ENCODE measurements at places on chromosomes 2 and 18.

DNA sequence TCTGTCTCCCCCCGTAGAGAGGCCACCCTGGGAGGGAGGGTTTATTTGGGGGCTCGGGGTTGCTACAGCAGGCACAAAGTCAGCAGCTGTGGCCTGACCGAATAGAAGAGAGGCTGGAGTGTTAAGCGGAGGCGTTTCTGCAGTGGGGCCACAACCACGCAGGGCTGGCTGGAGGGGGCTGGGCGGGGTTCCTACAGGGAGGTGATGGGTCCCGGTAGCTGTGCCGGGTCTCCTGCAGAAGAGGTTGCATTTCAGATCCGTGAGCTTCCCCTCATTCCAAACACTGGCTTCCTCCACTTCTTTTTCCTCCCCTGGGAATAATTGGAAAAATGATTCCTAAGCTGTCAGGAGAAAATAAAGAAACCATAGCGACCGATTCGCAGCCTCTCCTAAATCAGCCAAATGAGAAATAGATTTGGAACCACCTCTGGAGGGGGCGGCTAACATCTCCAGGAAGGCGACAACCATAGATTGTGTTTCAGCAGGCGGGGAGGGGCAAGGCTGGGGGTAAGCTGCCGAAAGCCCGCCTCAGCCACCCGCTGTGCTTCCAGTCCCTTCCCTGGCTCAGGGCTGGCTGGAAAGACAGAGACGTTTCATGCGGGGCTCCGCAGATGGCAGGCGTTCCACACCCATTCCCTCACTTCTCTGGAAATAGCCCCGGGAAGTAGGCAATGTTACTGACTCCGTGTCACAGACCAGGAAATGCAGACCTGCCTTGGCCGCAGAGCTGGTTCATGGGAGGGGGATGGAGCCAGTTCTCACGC lies 85.6 kb upstream of the TAF1B start:
- peaks cover 70% of the 10 kb centered on the region for H3K27me3 ChIP-seq
- H3K27ac ChIP-seq, result no peak overlapping the region
- H3K4me1 ChIP-seq, result peaks cover 25% of the 10 kb centered on the region
- no peaks in the 10 kb centered on the region for H3K36me3 ChIP-seq
- no peak for DNase-seq

DNA sequence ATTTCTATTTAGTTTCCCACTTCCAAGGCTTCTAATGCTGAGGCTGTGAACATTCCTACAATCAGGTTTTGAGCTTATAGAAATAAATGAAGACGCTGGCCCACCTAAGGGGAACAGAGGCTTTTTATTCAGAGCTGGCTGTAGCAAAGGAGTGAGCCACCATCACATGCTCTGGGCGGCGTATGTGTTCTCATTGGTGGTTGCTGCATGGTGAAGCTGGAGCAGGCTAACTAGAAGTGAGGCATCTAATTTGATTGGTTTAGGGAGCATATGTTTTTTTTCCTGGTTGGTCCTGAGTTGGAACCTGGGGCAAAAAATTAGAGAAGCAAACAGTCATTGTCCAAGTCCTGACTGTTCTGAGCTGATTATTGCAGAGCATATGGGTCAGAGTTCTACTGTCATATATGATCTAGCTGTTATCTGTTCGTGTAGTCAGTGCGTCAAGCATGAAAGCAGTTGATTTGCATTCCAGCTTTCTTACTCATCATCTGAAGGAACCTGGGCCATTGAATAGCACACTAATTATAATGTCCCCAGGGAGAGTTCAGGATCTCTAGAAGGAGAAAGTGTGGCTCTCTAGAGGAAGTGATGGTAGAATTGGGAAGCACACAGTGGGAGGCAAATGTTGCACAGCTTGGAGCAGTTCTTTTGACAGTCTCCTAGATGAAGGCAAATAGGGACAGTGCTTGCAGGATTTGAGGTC lies 279.6 kb downstream of the PARD3B start:
- no peak overlapping the region for H3K4me3 ChIP-seq
- no peak overlapping the region for H3K27ac ChIP-seq
- no peaks in the 10 kb centered on the region for H3K36me3 ChIP-seq
- H3K4me1 ChIP-seq, result no peaks in the 10 kb centered on the region
- H3K27me3 ChIP-seq, result no peaks in the 10 kb centered on the region

- DNase-seq, result no peak
- H3K36me3 ChIP-seq, result peaks cover 28% of the 10 kb centered on the region
- H3K4me3 ChIP-seq, result no peak overlapping the region
- H3K27ac ChIP-seq, result no peak overlapping the region
- H3K27me3 ChIP-seq, result no peaks in the 10 kb centered on the region
These were observed 15.8 kb downstream of the ERLEC1 start for GRCh38 chr2:53802617-53803151.

DNA sequence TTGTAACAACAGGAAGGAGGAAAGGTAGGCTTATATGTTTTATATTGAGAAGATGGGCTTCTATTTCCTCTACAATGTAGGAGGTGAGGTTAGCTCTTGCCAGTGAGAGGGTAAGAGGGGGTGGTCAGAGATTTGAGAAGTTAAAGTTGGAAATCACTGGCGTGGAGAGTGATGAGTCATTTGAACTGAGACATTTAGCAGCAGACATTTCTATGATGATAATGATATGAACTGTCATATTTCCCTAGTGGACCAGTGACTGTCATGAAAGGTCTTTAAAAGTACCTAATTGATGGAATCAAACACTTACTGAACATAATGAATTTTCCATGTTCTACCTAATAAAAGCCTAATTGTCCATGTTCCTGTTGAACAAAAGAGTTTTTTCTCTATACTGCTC lies 126.1 kb downstream of the FAM161A start:
- no peak for DNase-seq
- no peak overlapping the region for H3K4me3 ChIP-seq
- peaks cover 9% of the 10 kb centered on the region for H3K27me3 ChIP-seq
- no peak overlapping the region for H3K27ac ChIP-seq

- H3K4me1 ChIP-seq, result no peaks in the 10 kb centered on the region
- H3K27ac ChIP-seq, result no peak overlapping the region
- peak; percentile 14 for DNase-seq
- no peaks in the 10 kb centered on the region for H3K36me3 ChIP-seq
- peaks cover 10% of the 10 kb centered on the region for H3K27me3 ChIP-seq
These were observed 156.2 kb upstream of the NABP1 start for GRCh38 chr2:191521608-191522208.

GRCh38 chr2:125224830-125225229 lies 1199.7 kb downstream of the CNTNAP5 start:
- no peak overlapping the region for H3K4me3 ChIP-seq
- no peaks in the 10 kb centered on the region for H3K4me1 ChIP-seq
- no peaks in the 10 kb centered on the region for H3K27me3 ChIP-seq
- H3K36me3 ChIP-seq, result no peaks in the 10 kb centered on the region
- H3K27ac ChIP-seq, result no peak overlapping the region

DNA sequence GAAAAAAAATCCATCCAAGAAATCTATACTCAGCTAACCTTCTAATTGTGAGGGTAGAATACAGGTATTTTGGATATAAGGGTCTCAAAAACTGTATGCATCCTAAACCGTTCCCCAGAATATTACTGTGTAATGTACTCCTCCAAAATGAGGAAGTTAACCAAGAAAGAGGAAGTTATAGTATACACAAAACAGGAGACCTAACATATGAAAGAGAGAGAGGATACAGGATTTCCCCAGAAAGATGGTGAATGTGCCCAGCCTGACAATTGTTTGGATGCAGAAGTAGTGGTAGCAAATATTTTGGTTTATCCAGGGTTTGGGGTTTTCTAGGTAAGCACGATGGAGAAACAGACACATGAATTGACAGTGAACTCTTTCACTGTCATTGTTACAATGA lies 50.6 kb downstream of the GALNT3 start:
- no peak overlapping the region for H3K27ac ChIP-seq
- peaks cover 12% of the 10 kb centered on the region for H3K36me3 ChIP-seq
- peaks cover 11% of the 10 kb centered on the region for H3K4me1 ChIP-seq
- H3K4me3 ChIP-seq, result no peak overlapping the region
- H3K27me3 ChIP-seq, result no peaks in the 10 kb centered on the region

DNA sequence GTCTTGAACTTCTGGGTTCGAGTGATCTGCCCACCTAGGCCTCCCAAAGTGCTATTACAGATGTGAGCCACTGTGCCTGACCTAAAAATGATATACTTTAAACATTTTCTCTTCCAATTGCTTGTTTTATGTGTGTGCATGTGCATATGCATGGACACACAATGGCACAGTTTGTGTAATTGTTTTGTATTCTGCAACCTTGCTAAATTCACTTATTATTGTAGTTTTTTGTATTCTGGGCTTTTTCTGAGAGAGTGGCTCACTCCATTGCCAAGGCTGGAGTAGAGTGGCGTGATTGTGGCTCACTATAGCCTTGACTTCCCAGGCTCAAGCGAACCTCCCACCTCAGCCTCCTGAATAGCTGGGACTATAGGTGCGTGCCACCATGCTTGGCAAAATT lies 8.1 kb downstream of the HAT1 start:
- H3K27me3 ChIP-seq, result no peaks in the 10 kb centered on the region
- H3K4me3 ChIP-seq, result no peak overlapping the region
- peaks cover 6% of the 10 kb centered on the region for H3K4me1 ChIP-seq
- no peak for DNase-seq

GRCh38 chr2:167706800-167707199 lies 540.6 kb downstream of the STK39 start:
- H3K4me3 ChIP-seq, result no peak overlapping the region
- no peaks in the 10 kb centered on the region for H3K36me3 ChIP-seq
- H3K4me1 ChIP-seq, result no peaks in the 10 kb centered on the region
- H3K27ac ChIP-seq, result no peak overlapping the region
- no peaks in the 10 kb centered on the region for H3K27me3 ChIP-seq

DNA sequence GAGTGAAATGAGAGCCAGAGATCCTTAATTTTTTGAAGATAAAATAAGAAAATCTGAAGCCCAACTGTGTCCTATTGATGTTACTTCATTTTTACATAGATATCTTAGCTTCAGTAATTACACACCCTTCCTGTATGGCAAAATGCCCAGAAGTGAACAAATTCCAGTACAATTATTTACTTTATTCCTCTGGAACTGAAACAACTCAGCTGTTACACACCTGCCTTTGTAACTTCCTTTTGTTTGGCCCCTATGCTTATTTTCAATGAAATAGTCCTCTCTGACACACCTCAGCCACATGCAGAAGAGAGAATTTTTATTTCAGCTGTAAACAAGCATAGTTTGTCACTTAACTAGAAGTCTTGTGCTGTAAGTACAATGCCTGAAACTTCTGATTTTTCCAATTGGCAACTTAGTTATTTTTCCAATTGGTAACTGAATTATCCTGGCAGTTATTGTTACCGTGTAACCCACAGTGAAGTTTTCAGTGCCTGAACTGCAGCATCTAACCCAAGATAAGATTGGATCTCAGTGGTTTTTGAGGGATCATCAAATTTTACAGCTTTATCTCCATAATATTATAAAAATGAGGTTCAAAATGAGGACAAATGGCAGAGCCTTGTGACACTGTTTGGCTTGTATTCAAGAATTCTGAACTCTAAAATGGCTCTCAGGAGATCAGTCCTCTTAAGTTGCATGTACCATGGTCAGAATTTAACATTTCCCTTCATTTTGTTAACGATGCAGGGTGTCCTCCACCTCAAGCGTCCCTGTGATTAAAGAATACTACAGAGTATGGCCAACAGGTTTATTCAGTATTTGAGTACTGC lies 82.6 kb downstream of the PKP4 start:
- no peak overlapping the region for H3K27ac ChIP-seq
- no peaks in the 10 kb centered on the region for H3K27me3 ChIP-seq

DNA sequence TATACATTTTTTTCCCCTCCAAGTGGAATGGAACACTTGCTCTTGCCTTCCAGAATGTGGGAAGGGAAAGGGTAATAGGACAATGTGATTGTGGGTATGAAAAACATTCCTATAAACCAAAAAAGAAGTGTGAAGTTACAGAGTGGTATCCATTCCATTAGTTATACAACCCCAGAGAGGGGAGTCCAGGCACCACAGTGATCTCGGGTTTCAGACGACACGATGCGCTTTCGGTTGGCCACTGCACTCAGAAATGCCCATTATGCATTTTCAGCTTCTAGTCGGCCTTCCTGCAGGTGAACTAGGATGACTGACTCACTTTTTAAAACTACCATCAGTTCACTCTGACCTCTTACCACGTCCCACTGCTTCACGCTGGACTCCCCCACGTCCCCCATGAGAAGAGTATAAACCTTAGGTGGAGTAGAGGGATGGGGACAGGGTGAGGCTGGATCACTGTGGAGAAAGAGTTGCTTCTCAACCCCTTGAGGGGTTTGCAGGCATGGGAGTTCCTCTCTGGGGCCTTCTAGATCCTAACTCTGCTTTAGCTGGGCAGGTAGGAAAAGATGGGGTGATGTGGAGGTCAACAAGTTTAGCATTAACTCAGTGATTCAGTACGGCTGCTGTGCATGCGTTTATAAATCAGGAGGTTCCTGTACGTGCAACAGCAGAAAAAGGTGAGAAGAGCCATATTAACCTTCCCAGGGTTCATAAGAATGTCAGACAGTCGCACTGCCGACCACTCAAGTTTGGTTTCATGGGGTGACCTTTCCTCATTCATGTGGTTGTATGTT lies 50.5 kb downstream of the ZNF532 start:
- DNase-seq, result no peak
- peak overlapping the region; percentile 77 for H3K27ac ChIP-seq
- H3K4me3 ChIP-seq, result no peak overlapping the region
- H3K27me3 ChIP-seq, result no peaks in the 10 kb centered on the region

GRCh38 chr2:221397187-221397586 lies 174.9 kb downstream of the EPHA4 start:
- H3K27ac ChIP-seq, result no peak overlapping the region
- peaks cover 5% of the 10 kb centered on the region for H3K4me1 ChIP-seq
- H3K4me3 ChIP-seq, result no peak overlapping the region
- peaks cover 12% of the 10 kb centered on the region for H3K27me3 ChIP-seq
- no peak for DNase-seq

DNA sequence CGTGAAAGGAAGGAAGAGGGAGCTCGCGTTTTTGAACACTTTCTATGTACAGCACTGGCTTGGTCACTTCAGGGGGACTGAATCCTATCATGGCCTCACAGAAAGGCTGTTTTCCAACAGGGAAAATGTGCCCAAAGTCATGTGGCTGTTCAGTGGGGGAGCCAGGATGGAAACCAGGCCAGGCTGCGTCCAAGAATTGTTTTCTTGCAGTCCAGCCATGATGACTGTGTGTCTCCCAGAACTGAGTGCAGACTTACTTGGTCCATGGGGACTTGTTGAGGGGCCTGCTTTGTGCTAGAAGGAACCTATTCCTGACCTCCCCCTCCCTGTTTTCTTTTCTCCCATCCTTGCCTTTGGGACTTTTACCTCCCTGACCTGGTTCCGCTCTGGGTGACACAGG lies 46.9 kb downstream of the EMILIN2 start:
- peaks cover 11% of the 10 kb centered on the region for H3K36me3 ChIP-seq
- no peak overlapping the region for H3K27ac ChIP-seq
- H3K4me1 ChIP-seq, result no peaks in the 10 kb centered on the region
- no peak overlapping the region for H3K4me3 ChIP-seq
- DNase-seq, result no peak
- peaks cover 7% of the 10 kb centered on the region for H3K27me3 ChIP-seq

Data from naive B cell (primary cell).